ENCODE measurements at places on chromosomes 5 and 9.

GRCh38 chr9:69411246-69411645 is 86.2 kb downstream of the ENTREP1 start:
- DNase-seq = no peak

- DNase-seq = no peak
Observed at GRCh38 chr9:123422635-123423310, 66.8 kb downstream of the CRB2 start.

- DNase-seq = no peak
Observed at GRCh38 chr9:128928624-128929023, 7.8 kb downstream of the PHYHD1 start.

DNA sequence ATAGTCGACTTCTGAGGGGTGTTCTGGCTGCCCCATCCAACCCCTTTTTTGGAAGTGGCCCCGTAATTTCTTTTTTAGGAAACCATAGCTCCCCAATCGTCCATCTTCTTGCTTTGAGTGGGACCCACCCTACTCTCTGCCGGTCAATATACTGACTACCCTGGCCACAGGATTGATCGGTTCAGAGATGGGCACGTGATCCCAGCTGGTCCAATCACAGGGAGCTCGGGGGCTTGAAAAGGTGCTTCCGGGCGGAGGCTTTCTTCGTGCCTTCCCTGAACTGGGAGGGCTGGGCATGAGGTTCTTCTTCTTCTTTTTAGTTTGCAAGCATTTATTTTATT is 78.7 kb upstream of the SH3PXD2B start:
- no peak for DNase-seq

DNA sequence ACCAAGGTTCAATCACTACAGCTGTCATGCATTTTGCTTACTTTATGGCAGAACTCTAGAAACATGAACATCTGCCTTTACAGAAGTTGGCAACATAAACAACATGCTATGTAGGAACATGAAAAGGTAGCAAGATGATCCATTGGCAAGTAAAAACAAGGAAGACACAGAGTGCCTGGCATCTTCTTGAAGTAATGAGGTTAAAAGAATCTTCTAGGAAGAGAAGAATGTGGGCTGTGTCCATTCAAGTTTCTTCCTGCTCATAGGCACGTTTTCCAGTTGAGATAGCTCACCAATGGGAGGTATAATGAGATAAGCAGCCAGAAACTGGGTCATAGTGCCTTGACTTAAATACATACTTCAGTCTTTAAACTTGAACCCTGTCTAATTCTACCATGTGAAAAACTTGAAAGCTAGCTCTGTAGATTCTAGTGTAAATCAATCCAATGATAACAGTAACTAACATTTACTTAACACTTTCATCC is 109.4 kb upstream of the PRLR start:
- DNase-seq = no peak

DNA sequence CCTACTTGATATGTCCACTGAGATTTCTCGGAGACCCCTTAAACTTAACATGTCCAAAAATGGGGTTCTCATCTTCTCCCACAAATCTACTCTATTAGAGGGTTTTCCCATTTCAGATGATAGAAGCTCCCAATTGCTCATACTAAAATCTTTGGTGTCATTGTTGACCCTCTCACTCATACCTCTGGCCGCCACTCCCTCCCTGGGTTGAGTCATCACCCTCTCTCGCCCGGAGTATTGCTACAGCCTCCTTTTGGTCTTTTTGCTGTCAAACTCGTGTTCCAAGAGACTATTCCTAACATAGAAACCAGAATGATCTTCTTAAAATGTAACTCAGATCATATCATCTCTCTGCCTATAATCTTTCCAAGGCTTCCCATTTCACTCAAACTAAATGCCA is 91.0 kb upstream of the GNAQ start:
- DNase-seq = no peak

- DNase-seq = peak; percentile 50
Observed at GRCh38 chr5:172283862-172284610, 472 bp upstream of the UBTD2 start.

DNA sequence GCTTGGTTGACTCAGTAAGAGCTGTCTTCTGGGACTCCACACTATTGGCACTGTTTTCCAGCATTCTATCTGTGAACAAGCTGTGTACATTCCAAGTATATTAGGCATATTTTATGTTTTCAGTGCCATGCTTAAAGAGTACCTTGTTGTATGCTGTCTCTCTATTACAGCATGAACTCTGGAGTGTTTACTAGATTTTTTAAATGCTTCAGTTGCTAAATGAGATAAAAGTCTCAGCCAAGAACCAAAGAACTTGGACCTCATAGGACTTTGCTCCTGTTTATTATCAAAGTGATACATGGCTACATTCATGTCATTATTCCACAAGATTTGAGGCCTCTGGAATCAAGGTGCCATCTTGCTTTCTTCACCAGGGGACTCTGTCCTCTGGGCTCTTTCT is 167.2 kb downstream of the C9orf152 start:
- DNase-seq = no peak

DNA sequence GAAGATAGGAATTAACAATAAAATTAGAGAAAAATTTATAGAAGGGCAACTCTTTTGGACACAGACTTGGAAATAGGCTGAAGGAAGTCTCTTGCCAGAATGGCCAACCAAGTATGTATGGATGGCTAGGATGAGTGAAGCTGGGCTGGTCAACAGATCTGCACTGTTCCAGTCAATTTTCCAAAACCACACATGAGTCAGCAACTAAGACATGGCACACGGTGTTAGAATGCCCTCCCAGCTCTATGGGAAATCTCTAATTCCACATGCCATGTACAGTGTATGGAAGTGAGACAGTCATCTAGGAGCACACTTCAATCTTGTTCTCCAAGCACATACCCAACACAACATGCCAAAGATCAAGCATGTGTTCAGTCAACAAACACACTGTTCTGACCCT is 129.6 kb downstream of the GLIS3 start:
- no peak for DNase-seq

- no peak for DNase-seq
Observed at GRCh38 chr9:28121366-28121765, 548.1 kb upstream of the C9orf72 start.

GRCh38 chr9:86754581-86755560 is 192.4 kb downstream of the GAS1 start:
- DNase-seq = no peak

DNA sequence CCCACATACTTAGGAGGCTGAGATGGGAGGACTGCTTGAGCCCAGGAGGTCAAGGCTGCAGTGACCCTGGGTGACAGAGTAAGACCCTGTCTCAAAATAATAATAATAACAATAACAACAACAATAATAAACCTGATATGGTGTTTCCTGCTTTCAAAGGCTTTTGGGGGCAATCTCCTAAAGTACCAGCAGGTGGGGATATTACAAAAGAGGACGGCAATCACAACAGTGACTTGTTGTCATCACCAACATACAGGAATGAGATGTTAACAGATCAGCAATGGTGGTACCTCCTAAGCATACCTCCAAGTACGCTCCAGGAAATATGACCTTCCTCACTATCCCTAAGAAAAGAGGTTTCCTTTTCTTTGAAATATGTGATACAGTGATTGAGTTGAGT is 91.1 kb upstream of the RNF180 start:
- DNase-seq = peak; percentile 33

DNA sequence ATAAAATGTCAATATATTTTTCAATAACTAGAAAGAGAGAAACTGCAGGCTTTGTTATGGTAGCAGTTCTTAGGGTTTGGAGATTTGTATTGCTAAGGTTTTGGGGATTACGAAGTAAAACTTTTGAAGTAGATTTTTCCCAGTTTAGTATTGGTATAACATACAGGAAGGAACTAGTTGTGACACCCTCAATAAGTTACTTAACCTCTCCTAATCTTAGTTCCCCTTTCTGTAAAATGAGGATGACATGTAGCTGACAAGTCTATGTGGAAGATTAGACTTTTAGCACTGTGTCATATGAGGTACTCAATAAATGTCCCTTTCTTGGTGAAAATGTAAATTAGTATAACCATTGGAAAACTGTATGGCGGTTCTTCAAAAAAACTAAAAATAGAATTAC is 73.4 kb upstream of the ATG10 start:
- DNase-seq = peak; percentile 70

GRCh38 chr5:24232929-24233498 is 411.8 kb downstream of the CDH10 start:
- peak; percentile 12 for DNase-seq

- no peak for DNase-seq
Observed at GRCh38 chr9:18456624-18457237, 17.2 kb upstream of the ADAMTSL1 start.

- DNase-seq = no peak
Observed at GRCh38 chr9:72786948-72787347, 165.9 kb downstream of the ALDH1A1 start.

DNA sequence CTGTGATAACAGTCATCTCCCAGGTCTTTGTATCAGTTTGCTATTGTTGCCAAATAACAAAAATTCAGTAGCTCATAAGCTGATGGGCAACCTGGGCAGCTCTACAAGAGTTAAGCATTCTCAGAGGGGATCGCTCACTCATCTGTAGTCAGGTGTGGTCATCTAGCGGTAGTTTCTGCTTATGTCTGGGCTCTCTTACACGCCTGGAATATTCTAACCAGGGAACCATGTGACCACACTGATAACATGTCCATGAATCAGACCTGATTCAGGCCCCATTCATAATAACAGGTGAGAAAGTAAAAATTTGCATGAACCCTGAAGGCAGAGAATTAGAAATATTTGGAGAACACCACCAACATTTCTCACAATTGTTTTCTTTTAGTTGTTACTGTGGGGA is 576.1 kb downstream of the SLCO4C1 start:
- no peak for DNase-seq

- no peak for DNase-seq
Observed at GRCh38 chr5:178384816-178385495, 152.4 kb upstream of the PHYKPL start.

GRCh38 chr9:86550401-86550800 is 196.2 kb upstream of the TUT7 start:
- no peak for DNase-seq

GRCh38 chr9:132114102-132114707 is 34.5 kb upstream of the MED27 start:
- DNase-seq = peak; percentile 61

- no peak for DNase-seq
Observed at GRCh38 chr5:17794815-17795214, 160.6 kb downstream of the TAF11L14 start.

DNA sequence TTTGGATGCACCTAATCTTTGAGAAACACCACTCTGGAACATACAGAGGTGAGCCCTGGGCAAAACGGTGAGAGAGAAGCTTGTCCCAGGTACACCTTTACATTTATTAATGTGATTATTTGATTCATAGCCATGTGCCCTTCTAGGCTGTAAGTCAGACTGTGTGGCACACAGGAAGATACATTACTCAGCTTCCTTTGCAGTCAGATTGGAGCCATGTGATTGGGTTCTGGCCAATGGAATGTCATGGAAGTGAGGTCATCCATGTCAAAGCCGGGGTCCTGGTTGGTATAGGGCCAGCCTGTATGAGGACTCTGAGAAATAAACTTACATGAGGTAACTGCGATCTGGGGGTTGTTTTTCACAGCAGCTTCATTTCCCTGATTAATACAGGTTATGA is 106.8 kb upstream of the CD180 start:
- no peak for DNase-seq

DNA sequence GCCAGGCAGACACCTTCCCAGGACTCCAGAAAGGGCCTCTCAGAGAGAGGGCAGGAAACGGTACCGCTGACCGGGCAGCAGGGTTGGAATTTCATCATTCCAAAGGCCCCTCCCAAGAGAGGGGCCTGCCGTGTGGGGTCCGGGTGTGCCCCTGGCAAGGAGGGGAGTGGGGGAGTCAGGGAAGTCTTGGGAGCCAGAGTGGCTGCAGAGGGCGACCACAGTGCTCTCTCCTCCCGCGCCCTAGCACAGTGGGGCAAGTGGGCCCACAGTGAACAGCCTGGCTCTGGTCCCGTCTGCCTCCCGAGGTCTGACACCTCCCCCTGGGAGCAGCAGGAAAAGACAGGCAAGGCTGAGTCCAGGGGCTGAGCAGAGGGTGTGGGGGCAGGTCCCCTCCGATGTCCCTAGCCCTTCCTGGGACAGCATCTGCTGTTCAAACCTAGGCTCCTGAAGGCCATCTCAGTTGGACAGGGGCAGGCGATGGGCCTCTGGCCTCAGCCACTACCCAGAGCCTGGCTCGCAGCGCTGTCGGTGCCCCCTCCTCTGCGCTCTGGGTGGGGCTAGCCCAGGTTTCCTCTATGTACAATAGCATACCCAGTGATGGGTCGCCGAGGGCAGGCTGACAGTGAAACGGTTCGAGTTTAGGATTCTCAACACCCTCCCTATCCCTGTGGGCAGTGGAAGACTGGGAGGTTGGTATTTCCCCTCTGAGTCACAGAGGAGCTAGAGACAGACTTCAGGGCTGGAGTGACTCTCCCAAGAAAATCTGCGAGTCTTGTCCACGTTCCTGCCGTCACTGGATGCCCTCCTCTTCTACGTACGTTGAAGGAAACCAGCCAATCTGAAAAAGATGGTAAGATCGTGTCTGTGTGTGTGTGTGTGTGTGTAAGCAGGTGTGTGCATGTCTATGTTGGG is 25.4 kb upstream of the SARDH start:
- DNase-seq = no peak

GRCh38 chr5:691817-692528 is 1.2 kb downstream of the TPPP start:
- DNase-seq = no peak

GRCh38 chr9:116452634-116453033 is 234.5 kb upstream of the TRIM32 start:
- no peak for DNase-seq

DNA sequence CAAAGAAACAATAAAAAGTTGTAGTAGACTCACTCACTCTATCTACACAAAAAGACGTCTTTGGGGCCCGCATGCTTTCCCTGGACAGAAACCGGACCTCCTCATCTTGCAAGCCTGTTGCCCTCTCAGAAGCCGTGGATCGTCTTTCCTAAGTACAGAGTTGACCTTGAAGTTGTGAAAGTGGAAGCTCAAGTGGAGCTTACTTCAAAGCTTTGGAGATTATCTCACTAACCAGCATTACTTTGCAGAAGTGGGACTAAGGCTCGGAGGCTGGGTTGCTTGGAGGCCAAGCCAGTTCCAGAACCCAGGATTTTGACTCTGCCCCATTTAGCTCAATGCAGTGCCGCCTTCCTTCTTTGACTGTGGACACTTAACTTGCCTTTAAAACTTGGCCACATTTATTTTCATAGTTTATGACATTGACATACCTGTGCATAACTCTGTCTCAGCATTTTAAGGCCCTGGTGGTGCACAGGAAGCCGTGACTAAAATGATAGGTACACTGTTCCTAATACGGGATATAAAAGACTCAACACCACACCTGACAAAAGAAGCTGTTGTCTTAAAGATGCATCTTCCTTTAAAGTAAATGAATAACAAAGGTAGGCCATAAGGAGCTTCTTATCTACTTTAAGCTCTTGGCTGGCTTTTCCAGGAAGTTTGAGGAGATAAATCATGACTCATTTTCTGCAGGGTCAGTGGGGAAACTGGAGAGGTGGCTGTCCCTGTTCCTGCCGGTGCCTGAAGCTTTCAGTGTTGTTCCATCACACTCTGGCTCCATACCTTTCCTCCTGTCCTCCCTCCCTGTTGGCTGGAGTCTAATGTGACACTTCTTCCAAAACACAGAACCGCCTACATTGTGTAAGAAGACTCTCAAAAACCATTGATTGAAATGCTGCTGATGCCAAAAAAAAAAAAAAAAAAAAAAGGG is 10.7 kb downstream of the SLC25A25 start:
- peak; percentile 41 for DNase-seq

All from KBM-7 (cell line).